Activated T-helper 2 cell treated with anti-CD3 and anti-CD28 coated beads, Interferon-gamma antibody, Interleukin-2, Interleukin-4, amounts not matched to agents 10 μg/mL and 5 μg/mL and 100 μg/mL, durations not matched to agents 14 hours and 24 hours and 36 hours (primary cell): ENCODE measurements at places on chromosomes 7 and 10.
A peak's percentile ranks its signal among the peaks of the same experiment; 100 is the strongest.

DNA sequence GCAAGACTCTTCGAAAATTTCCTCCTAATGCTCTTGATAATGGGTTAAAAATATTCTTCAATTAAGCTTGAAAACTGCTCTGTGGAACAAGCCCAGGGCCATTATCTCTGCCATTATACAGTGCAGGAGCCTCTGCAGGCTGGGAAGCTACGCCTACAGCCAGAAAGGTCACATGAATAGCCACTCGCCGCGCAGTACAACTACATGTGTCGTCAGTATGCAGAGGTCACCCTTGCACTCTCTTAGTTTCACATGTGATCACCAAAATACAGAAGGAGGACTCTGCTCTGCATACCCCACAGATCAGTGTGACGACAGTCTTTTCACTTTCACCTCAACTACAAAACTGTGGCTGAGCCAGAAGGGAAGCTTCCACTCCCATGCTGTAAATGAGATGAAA is 141.8 kb upstream of the C1QL3 start:
- no peaks in the 10 kb centered on the region for H3K27me3 ChIP-seq
- DNase-seq: no peak
- H3K27ac ChIP-seq: no peak overlapping the region
- no peak overlapping the region for H3K4me3 ChIP-seq
- peaks cover 14% of the 10 kb centered on the region for H3K4me1 ChIP-seq

DNA sequence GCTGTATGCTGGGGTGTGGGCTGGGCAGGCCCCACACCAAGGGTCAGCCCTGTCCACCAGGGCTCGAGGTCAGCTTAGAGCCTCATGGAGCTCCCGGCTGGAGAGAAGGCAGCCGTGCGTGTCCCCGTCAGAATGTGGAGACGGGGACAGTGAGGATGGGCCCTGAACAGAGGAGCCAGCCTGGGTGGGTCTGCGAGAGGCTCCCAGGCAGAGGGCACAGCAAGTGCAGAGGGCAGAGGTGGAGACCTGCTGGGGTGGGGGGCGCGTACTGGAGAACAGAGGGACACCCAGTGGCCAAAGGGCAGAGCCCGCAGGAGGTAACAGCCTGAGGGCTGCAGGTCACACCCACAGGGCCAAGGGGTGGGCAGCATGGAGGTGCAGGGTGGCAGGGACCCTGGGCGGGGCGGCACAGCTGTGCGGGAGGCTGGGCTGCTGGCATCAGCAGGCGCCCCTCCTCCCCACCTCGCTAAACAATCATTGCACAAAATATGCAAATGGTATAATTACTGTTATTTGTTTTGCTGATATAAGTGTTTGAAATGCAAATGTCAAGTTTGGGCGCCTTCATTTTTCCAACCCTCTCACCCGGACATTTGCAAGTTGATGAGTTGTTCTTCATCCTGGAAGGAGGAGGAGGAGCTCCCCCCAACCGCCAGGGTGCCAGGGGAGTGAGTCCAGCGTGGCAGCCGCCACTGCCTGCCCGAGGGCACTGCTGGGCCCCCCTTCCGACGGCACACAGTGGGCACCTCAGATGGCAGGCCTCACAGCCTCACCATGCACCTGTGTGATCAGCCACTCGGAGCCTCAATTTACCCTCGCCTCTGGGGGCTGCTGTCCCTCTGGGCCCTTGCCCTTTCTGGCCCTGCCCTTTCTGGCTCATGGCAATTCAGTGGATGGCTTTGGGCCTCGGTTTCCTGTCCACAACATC is 35.0 kb downstream of the ELFN1 start:
- DNase-seq: no peak
- no peaks in the 10 kb centered on the region for H3K27me3 ChIP-seq
- H3K4me3 ChIP-seq: no peak overlapping the region
- no peaks in the 10 kb centered on the region for H3K36me3 ChIP-seq

GRCh38 chr7:124915242-124915641 is 14.4 kb downstream of the POT1 start:
- peaks cover 11% of the 10 kb centered on the region for H3K4me1 ChIP-seq
- H3K36me3 ChIP-seq: peaks cover 24% of the 10 kb centered on the region
- H3K27me3 ChIP-seq: no peaks in the 10 kb centered on the region
- H3K27ac ChIP-seq: no peak overlapping the region

GRCh38 chr10:110353244-110354119 is 48.8 kb upstream of the SMNDC1 start:
- peaks cover 65% of the 10 kb centered on the region for H3K4me1 ChIP-seq
- H3K36me3 ChIP-seq: no peaks in the 10 kb centered on the region
- H3K4me3 ChIP-seq: peak overlapping the region; percentile 60
- peak overlapping the region; percentile 98 for H3K27ac ChIP-seq
- H3K27me3 ChIP-seq: no peaks in the 10 kb centered on the region
- peak; percentile 44 for DNase-seq

DNA sequence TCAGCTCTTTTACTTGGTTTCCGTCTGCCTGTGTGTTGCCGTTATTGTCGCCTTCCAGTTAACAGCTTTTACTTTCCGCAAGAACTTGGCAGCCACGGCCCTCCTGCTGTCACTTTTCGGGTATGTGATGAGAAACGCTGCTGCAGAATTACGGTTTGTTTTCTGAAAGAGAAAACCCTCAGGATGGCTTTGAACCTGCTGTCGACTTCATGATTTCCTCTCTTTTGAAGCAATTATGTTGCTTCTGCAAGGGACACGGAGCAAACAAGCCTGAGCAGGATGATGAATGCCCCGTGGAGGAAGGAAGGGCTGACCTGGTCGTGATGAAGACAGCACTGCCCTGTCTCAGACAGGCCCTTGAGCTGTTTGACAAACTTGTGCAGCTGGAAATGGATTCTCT is 339.8 kb downstream of the ABCA13 start:
- peaks cover 2% of the 10 kb centered on the region for H3K27me3 ChIP-seq
- H3K4me1 ChIP-seq: peaks cover 1% of the 10 kb centered on the region
- H3K27ac ChIP-seq: no peak overlapping the region
- no peak overlapping the region for H3K4me3 ChIP-seq

- no peak for DNase-seq
- H3K27me3 ChIP-seq: no peaks in the 10 kb centered on the region
- H3K27ac ChIP-seq: peak overlapping the region; percentile 69
- peak overlapping the region; percentile 78 for H3K4me3 ChIP-seq
- H3K36me3 ChIP-seq: peaks cover 17% of the 10 kb centered on the region
- H3K4me1 ChIP-seq: peaks cover 16% of the 10 kb centered on the region
Observed at GRCh38 chr10:70145166-70145665, 1.3 kb downstream of the TYSND1 start.

DNA sequence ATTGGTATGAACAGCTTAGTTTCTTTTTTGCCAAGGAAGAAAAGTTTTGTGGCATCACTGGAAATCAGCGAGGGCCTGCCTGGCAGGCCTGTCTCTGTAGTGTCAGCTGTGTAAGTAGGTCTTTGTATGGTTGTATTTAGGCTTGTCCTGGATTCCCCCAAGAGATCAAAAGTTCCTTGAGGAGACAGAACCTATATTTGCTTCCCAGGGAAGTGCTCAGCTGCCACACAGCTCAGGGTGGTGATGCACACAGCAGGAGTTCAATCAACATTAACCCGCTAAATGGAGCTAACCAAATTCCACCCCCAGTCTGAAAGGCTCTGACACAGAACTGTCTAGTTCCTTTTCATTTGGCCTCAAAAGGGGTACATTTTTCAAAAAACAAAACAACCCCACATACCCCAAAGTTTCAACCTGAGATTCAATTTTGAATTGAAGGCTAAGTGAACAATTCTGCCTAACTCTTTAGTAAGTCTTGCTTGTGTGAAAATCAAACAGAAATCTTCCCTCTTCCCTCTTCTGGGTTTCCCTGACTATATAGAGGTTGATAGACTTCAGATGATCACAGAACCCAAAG is 124.4 kb downstream of the CLEC2L start:
- H3K27ac ChIP-seq: peak overlapping the region; percentile 54
- H3K4me3 ChIP-seq: no peak overlapping the region
- peaks cover 42% of the 10 kb centered on the region for H3K4me1 ChIP-seq
- H3K27me3 ChIP-seq: no peaks in the 10 kb centered on the region
- no peaks in the 10 kb centered on the region for H3K36me3 ChIP-seq

DNA sequence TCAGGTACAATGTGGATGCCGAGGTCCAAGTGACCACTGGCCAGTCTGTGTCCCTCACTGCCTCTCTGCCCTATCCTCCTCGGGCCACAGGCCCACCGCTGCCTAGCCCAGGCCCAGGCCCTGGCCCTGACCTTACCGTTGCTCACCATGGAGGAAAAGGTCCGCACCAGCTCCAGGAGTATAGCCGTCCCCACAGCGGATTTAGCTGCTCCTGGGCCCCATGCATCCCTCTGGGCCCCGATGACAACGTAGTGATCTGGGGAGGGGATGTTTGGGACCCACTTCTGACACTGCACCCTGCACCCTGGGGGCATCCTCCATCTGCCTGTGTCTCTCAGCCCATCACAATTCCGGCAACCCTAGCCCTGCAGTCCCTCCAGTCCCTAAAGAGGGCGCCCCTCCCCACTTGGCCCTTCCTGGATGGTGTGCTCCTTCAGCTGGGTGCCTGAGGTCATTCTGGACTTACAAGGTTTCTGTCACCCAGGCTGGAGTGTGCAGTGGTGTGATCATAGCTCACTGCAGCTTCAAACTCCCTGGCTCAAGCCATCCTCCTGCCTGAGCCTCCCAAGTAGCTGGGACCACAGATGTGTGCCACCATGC is 12.1 kb downstream of the TFR2 start:
- peaks cover 39% of the 10 kb centered on the region for H3K4me1 ChIP-seq
- DNase-seq: no peak
- H3K27me3 ChIP-seq: no peaks in the 10 kb centered on the region
- H3K27ac ChIP-seq: peak overlapping the region; percentile 22
- peaks cover 10% of the 10 kb centered on the region for H3K36me3 ChIP-seq

DNA sequence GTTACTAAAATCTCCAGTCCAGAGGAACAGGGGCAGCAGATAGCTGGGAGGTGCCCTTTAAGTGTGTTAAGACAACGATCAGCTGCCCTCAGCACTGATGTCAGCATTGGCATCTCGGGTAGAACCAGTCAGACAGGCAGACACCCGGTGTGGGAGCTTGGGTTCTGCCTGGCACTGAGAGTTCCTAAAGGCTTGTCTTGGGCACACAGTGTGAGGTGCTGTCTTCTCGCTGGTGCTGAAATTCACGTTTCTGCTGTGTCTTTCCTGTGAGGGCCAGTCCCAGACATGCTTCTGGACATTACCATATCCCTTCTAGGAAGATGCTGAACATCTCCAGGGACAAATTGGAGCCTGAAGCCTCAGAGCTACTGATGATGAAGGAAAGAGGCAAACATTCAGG is 156.2 kb downstream of the DNAJB6 start:
- H3K4me1 ChIP-seq: peaks cover 37% of the 10 kb centered on the region
- H3K36me3 ChIP-seq: peaks cover 20% of the 10 kb centered on the region
- H3K4me3 ChIP-seq: no peak overlapping the region
- H3K27me3 ChIP-seq: peaks cover 20% of the 10 kb centered on the region
- H3K27ac ChIP-seq: no peak overlapping the region

DNA sequence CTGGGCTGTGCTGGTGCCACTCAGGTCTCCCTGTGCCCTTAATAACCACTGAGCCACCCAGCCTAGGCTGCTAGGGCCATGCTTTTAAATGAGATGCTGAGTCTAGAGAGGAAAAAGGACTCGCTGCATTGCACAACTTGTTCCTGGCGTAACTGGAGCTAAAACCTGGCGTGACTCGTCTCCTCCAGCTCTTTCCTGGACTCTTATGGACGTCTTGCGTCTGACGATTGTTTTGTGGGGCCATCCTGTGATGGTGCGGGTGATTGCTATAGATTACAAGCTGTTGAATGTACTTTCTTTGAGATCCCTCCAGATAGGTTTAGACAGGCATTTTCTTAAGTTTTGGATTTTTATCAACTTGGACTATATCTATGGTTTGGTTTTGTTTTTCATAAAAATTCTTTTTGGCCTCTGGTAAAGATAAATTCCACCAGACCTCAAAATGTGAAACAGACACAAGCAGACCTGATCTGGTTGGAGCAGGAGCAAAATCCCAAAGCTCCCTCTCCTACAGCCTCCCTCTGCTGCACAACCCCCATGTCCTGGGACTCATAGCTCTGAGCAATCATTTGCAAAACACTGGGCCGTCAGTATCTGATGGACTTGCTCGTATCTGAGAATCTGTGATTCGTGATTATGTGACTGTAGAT is 230.3 kb downstream of the ARHGAP12 start:
- H3K27me3 ChIP-seq: no peaks in the 10 kb centered on the region
- no peak overlapping the region for H3K27ac ChIP-seq
- DNase-seq: no peak
- H3K4me1 ChIP-seq: no peaks in the 10 kb centered on the region

DNA sequence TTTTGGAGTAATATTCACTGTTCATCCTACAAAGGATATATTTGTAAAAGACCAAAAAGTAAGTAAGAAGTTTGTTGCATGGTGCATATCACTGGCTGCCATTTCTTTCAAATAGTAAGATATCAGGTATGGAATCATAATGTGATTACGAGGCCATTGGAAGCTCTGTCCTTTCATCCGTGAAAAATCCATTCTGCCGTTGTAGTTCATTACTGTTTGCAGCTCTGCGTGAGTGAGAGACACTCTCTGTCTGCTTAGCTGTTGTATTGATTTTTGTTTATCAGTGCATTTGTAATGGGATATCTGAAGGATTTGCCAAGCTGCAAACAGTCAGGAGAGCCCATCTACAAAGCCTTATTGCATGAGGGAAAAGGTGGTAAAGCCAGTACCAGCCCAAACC is 44.1 kb upstream of the SLC39A12 start:
- no peak for DNase-seq
- H3K27me3 ChIP-seq: no peaks in the 10 kb centered on the region
- no peak overlapping the region for H3K4me3 ChIP-seq
- H3K36me3 ChIP-seq: no peaks in the 10 kb centered on the region
- H3K4me1 ChIP-seq: no peaks in the 10 kb centered on the region

DNA sequence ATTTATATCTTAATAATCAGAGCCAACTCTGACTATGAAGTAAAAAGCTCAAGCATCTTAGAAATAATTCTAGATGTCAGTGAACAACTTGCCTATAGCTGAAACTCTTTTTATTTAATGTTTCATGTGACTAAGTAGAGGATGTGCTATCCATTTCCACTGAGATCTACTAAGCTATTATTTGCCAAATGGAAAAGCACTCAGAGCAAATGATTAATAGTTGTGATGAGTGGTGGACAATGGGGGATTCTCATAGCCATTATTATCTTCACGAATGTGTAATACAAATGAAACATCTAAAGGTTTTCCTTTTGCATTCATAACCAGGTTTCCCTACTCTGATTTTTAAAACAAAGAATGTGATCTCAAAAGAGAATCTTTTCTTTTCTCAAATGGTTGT is 126.6 kb upstream of the GNAI1 start:
- no peak for DNase-seq
- no peak overlapping the region for H3K27ac ChIP-seq
- H3K27me3 ChIP-seq: no peaks in the 10 kb centered on the region
- no peaks in the 10 kb centered on the region for H3K36me3 ChIP-seq
- H3K4me3 ChIP-seq: no peak overlapping the region
- no peaks in the 10 kb centered on the region for H3K4me1 ChIP-seq

DNA sequence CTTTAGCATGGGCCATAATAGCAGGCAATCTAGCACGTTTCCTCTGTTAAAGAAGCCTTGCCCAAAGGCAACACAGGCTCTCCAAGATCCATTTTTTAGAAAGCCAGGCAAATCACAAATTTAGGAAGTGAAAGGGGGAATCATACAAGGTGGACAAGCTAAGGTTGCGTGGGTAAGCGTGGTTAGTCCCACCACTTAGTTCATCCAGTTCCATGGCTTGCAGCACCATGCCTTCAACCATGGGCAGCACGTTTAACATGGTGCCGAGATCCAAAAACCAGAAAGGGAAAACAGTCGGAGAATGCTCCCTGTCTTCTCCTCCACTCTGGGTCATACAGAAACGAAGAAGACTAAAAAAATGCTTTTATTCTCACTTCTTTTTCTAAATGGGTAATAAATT is 234.4 kb upstream of the IMMP2L start:
- H3K27ac ChIP-seq: no peak overlapping the region
- H3K4me3 ChIP-seq: no peak overlapping the region
- no peak for DNase-seq
- H3K27me3 ChIP-seq: no peaks in the 10 kb centered on the region
